Stimulated activated CD8-positive, alpha-beta memory T cell treated with anti-CD3 and anti-CD28 coated beads, Interleukin-15, amount 100 ng/mL, for 1 hour (primary cell): ENCODE measurements at places on chromosomes 6 and 20.

DNA sequence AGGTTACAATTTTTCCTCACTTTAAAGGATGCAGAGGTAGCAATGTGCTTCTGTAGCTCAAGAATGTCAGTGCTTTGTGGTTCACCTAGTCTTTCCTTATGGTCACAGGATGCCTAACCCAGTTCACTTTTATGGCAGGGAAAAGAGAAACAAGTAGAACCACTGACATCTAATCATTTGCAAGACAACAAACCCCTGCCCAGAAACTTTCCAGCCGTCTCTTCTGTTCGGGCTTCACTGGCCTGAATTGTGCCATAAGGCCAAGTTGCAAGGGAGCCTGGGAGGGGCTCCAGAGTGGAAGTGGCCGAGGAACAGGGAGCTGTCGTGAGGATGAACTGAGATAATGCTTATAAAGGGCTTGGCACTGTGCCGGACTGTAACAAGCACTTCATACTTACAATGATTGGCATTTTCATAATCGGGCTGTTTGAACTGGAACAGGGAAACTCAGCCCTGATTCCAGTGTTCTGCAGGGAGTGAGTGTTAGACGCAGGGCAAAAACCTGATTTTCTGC lies 212.6 kb downstream of the BCAS1 start:
- DNase-seq, result no peak

DNA sequence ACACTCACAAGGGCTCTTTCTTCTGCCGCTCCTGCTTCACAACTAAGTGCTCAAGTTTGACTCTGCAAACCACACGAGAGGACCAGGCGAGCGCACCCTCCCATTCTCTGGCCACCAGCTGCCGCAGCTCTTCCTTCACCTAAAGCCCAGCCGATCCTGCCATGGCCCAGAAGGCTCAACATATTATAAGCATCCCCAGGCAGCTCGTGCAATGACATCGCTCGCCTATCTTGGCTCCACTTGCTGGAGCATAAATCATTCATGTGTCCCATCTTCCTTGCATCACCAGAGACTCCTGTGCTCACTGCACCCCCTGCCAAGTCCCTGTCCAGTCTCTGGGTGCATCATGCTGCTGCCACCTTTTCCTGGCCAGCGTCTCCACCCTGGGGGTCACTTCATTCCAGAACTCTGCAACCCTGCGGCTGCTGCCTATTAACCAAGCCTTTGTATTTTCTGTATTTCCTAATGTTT lies 59.0 kb downstream of the PSMG4 start:
- DNase-seq, result no peak

- DNase-seq, result peak; percentile 18
These were observed 784 bp downstream of the FKBP5 start for GRCh38 chr6:35687658-35688604.

DNA sequence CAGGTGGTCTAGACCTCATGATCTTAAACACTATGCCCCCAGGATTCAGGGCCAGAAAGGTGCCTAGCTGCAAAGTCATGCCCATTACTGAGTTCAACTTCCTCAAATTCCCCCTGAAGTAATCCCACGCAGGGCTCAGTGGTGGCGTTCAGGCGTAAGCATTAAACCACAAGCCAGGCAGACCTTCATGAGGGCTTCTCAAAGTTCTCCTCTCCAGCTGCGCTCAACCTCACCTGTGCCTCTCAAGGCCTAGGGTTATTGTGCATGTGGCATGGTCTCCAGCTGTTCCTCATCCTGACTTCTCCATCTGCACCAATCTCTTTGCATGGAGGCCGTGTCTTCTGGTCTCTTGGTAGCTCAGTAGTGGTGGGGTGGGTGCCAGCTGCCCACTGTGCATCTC lies 113.6 kb downstream of the TSHZ2 start:
- DNase-seq, result no peak

GRCh38 chr6:33838983-33839382 lies 35.2 kb upstream of the MLN start:
- no peak for DNase-seq

GRCh38 chr6:162055365-162055764 lies 672.2 kb downstream of the PRKN start:
- DNase-seq, result no peak

GRCh38 chr6:41605649-41606048 lies 32.6 kb upstream of the MDFI start:
- no peak for DNase-seq

GRCh38 chr6:124446961-124447360 lies 515.3 kb upstream of the RNF217 start:
- no peak for DNase-seq
